HFF-Myc (cell line): ENCODE measurements at places on chromosomes 3 and 15.
A peak's percentile ranks its signal among the peaks of the same experiment; 100 is the strongest.

GRCh38 chr3:22373827-22374226, 622.8 kb upstream of the ZNF385D start:
- DNase-seq, result no peak

GRCh38 chr15:66573348-66573718, 7.5 kb upstream of the LCTL start:
- no peak for DNase-seq

- DNase-seq, result no peak
Measured at GRCh38 chr15:96790004-96790403, 459.5 kb downstream of the NR2F2 start.

GRCh38 chr3:126946405-126946804, 36.5 kb upstream of the PLXNA1 start:
- no peak for DNase-seq

- no peak for DNase-seq
Measured at GRCh38 chr3:194119831-194120590, 15.9 kb upstream of the HES1 start.

GRCh38 chr3:187919544-187919943, 174.3 kb upstream of the BCL6 start:
- no peak for DNase-seq

DNA sequence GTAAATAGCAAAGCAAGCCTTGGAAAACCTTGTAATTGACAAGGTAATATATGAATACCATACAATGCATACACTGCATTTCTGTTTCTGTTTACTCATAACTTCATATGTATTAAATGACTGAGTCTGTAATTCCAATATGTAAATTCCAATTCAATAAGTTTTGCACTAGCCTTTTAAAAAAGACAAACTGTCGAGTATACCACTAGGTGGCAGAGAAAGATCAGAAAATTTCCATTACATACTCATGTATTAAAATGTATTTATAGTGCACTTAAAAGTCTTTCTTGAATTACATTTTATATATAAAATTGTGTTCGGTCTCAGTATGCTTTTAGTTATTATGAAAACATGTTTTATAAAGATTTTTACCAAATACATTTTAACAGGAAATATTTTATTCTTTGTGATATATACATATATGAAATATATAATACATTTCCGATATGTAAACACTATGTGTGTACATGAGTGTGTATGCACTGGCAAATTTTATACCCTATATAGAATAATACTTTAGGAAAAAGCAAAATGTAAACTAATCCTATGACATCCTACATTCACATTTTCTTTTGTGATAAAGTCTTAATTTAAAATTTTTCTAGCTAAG, 216.8 kb downstream of the VGLL3 start:
- DNase-seq, result no peak

GRCh38 chr15:32838820-32839219, 121.0 kb downstream of the GREM1 start:
- DNase-seq, result no peak

DNA sequence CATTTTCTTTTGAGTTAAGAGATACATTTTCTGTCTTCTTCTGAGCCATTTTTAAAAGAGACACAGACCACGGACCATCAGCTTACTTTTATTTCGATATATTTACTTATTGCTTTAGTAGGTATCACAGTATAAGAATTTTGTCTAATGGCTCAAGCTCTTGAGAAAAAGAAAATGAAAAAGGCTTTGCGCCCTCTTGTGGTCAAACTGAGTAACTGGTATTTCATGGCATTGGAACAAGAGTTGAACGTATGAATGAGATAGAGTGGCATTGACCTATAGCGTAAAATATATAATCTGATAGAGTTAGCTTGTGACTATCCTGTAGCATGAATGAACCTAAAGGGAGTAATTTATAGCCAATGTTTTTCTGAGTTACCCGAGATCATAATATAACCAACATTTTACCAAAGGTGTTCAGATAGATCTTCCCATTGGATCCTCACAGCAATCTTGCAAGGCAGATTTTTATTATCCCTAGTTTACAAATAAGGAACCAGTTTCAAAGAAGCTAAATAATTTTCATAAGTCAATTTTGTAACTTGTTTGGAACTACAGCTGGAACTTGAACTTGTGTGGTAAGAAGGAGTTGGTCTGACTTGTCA, 154.6 kb downstream of the POLR2M start:
- DNase-seq, result peak; percentile 59

- DNase-seq, result no peak
Measured at GRCh38 chr3:101690972-101691371, 4.5 kb upstream of the RPL24 start.

DNA sequence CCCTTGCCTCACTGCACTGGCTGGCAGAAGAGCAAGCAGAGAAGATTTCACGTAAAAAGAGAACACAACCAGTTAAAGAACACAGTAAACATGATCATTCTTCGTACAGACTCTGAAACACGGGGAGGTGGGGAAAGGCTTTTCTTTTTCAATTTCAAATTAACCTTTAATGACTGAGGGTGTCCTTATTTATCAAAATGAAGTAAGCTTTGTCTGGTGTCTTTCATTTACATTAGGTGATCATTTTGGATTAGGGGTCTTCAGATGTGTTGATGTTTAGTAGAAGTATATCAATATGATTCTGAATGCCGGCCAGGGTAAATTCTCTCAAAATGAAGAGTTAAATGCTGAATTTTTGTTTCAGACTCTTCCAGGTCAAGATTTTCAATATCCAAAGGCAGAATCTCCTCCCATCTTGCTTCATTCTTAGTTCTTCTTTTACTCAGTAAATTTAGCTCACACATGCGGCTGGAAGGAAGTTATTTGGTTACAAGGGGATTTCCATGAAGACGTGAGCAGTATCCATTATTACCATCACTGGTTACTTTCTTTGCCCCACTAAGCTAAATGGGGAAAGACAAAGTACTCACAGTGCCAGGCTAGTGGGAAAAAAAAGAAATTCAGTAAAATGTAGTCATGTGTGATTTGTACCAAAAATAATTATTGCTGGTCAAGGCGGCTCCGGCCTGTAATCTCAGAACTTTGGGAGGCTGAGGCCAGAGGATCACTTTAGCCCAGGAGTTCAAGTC, 272.2 kb upstream of the NR2F2 start:
- no peak for DNase-seq

DNA sequence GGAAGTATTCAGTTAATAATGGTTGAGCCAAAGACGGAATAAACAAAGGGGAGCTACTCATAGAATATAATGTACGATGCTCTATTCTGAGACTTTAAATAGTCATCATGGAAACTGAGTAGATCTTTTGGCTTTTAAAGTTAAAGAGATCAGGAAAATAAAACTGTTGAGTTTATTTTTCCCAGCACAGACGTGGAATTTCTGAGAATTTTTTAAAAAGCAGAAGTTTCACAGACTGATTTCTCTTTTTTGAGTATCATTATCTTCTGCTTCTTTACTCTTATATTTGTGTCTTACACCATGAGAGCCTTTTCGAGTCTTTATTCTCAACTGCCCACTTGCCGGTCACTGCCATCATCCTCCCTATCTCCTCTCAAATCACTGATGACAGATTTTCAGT, 13.2 kb downstream of the P2RY14 start:
- DNase-seq, result no peak

DNA sequence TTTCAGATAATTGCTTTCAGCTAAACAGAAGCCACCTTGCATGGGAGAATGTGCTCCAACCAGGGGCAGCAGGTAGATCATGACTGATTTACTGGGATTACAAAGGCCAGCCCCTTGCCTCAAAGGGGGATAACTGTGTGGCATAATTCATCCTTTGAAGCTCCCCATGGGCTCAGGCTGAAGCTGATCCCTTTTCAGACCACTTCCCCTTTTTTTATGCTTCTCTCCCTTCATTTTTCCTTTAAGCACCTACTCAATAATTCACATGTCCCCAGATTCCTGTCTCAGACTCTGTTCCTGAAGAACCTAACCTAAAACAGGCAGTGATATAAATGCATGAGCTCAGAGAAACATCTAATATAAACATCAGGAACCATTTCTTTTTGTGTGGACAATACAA, 8.2 kb upstream of the MYRIP start:
- DNase-seq, result no peak

DNA sequence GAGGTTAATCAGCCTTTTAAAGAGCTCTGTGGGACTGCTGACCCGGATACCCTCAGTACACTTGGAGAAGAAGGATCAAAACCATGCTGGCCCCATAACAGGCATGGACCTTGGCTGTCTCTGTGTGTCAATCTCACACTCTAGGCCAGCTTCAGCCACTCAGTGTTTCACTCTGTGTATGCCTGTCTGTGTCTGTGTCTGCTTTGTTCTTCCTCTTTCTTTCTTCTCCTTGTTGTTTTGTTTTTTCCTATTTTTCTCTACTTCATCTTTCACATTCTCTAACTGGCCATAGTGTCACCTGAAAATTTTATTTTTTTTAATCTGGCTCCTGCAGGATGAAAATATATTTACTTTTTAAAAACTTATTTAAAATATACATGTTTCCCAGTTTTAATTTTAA, 51.1 kb downstream of the SERP1 start:
- no peak for DNase-seq

- no peak for DNase-seq
Measured at GRCh38 chr3:192174283-192174682, 553.1 kb downstream of the FGF12 start.

DNA sequence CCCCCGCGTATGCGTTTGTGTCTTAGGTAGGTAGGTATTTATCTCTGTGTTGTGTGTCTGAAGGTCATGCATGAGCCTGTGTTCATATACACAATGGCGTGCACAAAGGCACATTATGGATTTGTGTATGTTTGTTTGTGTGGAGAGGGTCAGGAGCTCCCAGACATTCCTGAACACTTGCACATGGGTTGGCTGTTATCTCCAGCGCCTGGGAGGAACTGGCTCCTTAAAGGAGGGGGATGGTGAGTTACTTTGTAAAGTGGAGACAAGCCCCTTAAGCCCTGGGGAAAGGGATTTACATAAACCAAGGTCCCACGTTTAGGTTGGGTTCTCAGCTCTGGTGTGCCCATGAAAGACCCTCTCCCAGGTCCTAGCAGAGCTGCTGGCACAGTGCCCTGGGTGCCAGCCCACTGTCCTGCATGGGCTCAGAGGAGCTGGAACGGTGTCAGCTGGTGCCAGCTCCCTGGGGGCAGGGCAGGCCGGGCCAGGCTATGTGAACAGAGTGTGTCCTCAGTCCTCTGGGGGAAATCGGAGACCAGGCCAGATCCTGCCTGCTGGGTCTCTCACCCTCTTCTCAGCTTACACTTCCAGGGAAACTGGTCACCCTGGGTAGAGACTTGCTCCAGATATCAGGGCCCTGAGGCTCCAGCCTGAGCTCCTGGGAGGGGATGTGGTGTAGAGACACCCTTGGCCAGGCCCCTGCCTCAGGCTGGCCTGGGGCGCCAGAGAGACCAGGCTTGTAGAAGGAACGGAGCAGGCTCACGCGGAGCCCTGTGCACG, 25.1 kb downstream of the SNX33 start:
- DNase-seq, result no peak

DNA sequence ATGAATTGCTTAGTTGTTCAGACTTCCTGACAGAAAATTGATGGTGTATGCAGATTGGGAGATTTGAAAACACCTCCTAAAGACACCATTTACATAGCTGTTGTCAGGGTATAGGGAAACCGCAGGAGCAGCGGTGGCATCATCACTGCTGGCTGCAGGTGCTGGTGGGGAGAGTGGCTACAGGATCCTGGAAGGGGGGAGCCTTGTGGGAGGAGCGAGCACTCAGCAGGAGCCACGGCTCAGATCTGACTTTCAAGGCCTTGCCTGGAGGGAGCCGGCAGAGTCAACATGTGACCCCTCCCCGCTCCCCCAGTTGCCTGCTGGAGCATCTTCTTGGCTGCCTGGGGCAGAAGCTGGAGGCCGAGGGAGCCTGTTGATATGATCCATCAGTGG, 26.1 kb downstream of the EDEM1 start:
- DNase-seq, result no peak
